RCC 7860 (cell line): ENCODE measurements at places on chromosomes 1 and 21.

DNA sequence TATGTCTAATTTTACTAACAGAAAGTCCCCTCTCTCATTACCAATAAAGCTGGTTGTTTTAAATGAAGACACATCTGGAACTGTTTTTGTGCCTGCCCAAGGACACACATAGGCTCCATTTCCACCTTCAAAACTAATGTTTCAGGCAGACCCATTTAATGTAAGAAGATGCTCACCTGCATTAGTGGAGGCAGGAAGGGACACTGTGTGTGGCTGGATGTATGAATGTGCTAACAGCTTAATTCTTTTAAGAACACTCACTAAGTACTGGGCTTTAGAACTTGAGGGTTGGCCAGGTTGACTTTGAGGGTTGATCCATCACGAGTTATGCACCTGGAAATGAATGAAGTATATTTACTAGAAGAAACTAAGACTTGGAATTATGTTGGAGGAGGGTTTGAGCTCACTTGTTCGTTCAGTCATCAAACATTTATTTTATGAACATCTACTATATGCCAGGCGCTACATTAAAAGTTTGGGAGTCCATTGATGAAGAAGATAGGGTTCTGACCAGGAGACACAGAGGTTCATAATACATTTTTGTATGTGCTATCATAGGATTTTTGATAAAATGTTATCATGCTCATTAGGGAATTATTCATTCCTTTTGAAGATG, 5.4 kb downstream of the JUN start:
- DNase-seq: no peak

DNA sequence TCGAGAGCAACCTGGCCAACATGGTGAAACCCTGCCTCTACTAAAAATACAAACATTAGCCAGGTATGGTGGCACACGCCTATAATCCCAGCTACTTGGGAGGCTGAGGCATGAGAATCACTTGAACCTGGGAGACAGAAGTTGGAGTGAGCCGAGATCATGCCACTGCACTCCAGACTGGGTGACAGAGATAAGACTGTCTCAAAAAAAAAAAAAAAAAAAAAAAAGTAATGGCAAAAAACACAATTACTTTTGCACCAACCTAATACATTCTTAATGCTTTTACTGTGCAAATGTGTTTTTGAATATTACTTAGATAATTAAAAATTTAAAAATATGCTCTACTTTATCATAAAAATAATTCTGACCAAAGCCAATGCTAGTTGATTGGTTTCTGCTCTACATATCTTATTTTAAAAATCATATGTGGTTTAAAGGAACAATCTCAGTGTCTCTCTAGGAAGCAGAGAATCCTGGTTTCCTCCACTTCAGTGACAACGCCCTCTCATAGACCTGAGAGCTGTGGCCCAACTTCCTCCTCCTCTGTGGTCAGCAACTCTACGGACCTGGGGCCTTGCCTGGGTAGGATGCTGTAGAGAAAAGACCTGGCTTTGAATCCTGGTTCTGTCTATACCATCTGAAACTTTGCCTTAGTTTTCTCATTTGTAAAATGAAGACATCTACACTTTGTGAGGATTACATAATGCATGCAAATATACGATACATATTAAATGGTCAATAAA, 64.7 kb downstream of the TGFBR3 start:
- DNase-seq: no peak

GRCh38 chr1:104294259-104294658, 544.6 kb downstream of the AMY1C start:
- no peak for DNase-seq

- no peak for DNase-seq
These were observed at the start of gene GPR25 for GRCh38 chr1:200872446-200873115. Gene GPR25, plus strand, starts transcription at chr1:200872981. Its CDS starts 57 bp downstream, at chr1:200873038.

DNA sequence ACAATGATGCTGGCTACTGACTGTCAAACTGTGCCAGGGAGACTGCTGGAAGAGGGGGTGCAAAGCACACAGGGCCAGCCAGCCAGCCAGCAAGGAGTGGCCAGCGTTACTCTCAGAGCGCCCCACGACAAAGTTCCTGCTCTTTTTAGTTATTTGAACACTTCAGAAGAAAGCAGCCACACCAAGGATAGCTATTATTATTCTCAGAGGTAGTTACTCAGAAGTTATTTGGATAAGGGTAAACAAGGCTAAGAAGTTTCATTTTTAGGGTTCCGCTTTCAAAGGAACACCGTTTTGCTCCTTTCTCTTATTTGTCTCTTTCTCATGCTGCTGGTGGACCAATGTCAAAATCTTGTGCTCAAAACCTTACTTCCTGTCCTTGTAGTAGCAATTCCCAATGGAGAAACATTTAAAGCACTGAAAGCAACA, 59.9 kb downstream of the VANGL2 start:
- no peak for DNase-seq

DNA sequence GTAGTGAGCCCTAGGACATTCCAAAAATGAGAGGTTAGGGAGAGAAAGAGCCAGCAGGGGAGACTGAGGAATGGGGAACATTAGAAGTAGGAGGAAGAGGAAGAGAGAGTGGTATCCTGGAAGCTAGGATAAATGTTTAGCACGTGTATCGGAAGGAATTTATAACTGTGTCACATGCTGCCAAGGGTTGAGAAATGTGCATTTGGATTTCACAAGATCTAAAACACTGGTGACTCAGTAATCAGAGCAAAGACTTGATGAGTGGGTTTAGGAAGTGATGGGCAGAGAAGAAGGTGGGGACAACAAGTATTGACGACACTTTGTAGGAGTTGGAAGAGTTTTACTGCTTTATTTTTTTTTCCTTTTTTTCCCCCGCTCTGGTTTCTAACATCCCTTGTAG, 193.9 kb downstream of the FMN2 start:
- DNase-seq: no peak

- peak; percentile 97 for DNase-seq
These were observed 1.7 kb downstream of the IRF2BP2 start for GRCh38 chr1:234608025-234608910.

- no peak for DNase-seq
These were observed 38.4 kb downstream of the STPG1 start for GRCh38 chr1:24374891-24375786.

- DNase-seq: peak; percentile 6
These were observed 9.1 kb upstream of the ATAD3B start for GRCh38 chr1:1462318-1462966.

GRCh38 chr1:182588500-182589396, at the start of gene RNASEL:
Gene RNASEL, minus strand, starts transcription at chr1:182589256. Its CDS starts 2,450 bp downstream, at chr1:182586806.
- DNase-seq: peak; percentile 74

DNA sequence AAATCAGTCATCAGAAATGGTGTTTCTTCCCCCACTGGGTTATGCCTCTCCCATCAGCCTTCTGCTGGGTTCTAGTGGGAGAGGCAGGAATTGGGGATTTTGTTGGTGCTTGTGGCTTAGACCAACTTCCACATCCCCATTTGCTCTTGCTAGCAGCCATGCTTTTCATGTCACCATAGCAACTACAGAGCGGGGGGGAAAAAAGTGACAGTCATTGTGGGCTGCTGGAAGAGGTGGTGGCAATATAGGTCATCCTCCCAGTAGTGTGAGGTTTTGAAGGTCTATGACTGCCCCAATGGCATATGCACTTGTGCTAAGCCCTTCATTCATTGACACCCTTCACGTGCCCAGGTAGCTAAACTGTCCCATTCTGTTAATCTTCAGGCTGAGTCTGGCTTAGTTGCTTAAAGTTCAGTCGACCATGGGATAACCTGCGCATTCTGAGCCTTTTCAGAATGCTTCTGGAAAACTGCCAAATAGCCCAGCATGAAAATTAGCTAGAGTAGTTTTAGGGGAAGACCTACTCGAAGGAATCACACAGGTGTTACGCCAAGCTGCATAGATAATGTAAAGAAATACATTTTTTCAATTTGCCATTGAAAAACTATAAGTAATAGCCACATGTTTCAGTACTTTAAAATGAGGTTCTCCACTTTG, 53.7 kb upstream of the ZNF326 start:
- no peak for DNase-seq

- no peak for DNase-seq
These were observed 54.9 kb upstream of the WLS start for GRCh38 chr1:68287241-68287640.

GRCh38 chr1:66758241-66758755, 6.0 kb downstream of the DYNLT5 start:
- DNase-seq: no peak

- DNase-seq: peak; percentile 95
These were observed 12.3 kb downstream of the PHLDA3 start for GRCh38 chr1:201456499-201457309.

- no peak for DNase-seq
These were observed 45.9 kb downstream of the SPSB1 start for GRCh38 chr1:9338397-9339246.

- peak; percentile 78 for DNase-seq
These were observed 45.8 kb upstream of the NTPCR start for GRCh38 chr1:232904566-232904965.

- DNase-seq: no peak
These were observed 137.1 kb downstream of the AKT3 start for GRCh38 chr1:243712941-243713340.

DNA sequence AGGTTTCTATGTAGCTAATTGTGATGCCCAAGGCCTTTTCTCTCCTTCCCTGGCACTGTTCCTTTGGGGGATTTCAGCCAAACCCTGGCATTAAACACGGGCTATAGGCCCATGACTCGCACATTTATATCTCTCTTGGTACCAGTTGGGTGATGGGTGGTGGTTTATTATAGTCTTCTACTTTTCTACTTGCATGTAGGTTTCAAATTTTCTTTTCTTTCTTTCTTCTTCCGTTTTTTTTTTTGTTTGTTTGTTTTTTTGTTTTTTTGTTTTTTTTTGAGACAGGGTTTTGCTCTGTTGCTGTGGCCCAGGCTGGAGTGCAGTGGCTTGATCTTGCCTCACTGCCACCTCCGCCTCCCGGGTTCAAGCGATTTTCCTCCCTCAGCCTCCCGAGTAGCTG, 1.1 kb downstream of the IL10RB start:
- no peak for DNase-seq

DNA sequence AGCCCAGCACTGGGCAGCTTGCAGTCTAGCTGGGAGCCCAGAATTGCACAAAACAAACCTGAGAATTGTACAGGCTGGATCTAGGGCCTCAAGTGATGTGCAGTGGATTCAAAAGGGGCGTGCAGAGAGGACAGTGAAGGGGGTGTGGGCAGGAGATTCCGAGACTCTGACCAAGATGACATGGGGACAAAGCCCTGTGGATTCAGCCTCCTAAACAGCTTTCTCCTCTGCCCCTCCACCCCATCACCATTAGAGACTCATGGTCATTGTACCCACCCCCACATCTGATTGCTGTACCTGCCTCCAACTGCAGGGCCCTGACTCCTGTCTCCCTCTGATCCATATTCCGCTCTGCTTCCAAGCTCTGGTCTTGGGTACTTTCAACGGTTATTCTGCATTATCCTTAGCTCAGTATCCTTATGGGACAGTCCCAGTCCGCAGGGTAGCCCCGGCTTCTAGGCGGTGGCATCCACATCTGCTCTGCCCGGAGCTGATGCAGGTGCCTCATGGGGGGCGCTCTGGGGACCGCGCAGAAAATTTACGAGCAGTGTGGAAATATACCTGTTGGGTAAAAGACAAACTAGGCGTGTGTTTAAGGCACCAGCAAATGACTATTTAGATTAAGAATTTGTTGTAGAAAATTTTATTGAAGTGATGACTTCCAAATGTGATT, 1.7 kb upstream of the BMP8A start:
- DNase-seq: no peak

- DNase-seq: no peak
These were observed 301.5 kb downstream of the RRAGC start for GRCh38 chr1:38558055-38558454.

DNA sequence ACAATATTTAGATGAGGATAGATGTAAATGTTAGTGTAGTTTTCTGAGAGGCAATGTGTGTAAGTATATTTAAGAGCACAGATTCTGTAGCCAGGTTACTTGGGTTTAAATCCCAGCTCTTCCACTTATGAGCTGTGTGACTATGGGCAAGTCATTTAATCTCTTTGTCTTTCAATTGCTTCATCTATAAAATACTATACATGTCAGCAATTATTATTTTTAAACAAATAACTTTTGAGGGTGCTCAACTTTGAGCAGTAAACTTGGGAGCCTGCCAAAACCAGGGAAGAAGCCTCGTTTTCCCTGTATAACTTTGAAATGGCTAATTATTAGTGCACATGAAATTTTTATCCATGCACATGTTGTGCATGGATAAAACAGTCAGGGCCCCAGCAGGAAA, 222.8 kb downstream of the FOXD2 start:
- DNase-seq: no peak

GRCh38 chr1:205920861-205921569, 22.2 kb downstream of the SLC26A9 start:
- no peak for DNase-seq

DNA sequence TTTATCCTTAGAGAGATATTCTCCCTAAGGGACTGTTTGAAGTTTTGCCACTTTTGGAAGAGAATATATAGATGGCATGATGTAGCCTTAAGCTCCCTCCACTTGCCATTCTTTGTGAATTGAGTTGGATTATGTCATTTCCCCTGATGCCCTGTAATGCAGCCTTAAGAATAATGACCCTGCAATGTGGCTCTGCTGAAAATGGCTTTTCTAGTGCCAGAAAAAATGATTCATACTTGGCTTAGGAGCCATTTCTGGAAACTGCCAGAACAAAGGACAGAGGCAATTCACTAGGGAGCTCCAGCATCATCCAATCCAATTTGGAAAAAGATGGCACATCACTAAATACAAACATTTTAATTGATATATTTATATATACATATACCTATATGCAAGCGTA, 265.3 kb downstream of the SPATA17 start:
- no peak for DNase-seq

DNA sequence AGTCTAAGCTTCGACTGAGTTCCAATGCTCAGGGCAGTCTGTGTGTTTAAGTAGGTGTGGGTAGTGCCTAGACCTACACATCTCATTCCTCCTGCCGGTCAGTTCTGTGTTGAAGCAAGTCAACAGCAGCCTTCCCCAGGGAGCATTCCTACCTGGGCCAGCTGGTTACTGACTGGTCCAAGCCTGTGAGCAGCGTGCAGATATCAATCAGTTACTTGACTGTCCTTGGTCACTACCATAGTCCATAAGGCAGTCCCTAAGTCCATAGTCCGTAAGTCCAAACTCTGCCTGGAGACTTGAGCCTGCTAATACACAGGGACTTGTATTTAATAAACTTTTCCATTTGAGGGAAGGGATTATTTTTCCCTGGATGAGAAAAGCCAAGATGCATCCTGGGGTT, 171.9 kb downstream of the PGBD5 start:
- DNase-seq: no peak

- no peak for DNase-seq
These were observed 1242.1 kb downstream of the PLA2G4A start for GRCh38 chr1:188070848-188071247.
